GM20000 (cell line): ENCODE measurements at places on chromosomes 12 and 14.

GRCh38 chr12:121590476-121591143 lies 9.8 kb upstream of the KDM2B start:
- DNase-seq: peak; percentile 80

GRCh38 chr12:52189376-52190174 lies 2.2 kb downstream of the KRT80 start:
- no peak for DNase-seq

DNA sequence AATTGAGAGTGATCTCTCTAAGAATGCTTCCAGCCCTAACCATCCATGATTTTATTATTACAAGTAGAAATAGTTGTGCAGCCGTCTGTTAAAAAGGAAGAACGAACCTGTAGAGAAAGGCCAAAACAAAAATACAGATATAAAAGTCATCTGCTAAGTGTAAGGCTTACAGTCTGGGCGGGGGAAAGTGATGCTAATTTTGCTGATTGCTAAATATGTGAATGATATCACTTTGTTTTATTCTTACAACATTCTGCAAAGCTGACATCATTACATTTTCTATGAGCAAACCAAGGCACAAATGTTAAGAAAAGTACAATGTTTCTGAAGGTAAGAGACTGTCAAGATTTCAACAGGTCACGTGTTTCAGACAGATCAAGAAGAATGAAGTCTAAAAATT lies 101.5 kb upstream of the RAP1B start:
- DNase-seq: no peak

DNA sequence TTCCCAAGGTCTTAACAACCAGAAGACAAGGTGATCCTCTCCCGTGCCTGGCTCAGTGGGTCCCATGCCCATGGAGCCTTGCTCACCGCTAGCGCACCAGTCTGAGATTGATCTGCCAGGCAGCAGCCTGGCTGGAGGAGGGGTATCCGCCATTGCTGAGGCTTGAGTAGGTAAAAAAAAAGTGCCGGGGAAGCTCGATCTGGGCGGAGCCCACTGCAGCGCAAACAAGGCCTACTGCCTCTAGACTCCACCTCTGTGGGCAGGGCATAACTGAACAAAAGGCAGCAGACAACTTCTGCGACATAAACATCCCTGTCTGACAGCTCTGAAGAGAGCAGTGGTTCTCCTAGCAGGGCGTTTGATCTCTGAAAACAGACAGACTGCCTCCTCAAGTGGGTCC lies 104.0 kb downstream of the C14orf39 start:
- no peak for DNase-seq

DNA sequence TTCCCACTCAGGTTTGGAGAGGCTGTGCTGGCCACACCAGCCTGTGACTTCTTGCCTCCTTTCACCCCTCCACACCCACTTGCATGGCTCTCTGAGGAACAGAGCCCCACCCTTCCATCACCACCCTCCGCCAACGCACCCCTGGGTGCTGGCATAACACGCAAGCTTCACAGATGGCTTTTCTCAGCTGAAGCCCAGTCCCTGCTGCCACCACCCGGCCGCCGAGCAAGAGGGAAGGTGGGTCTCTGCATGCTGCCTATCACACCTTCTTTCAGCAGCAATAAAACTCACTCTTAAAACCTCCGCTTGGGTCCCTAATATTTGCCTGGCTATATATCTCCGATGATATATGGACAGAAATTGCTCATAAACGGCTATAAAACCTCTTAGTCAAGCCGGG lies 41.6 kb downstream of the SMUG1 start:
- no peak for DNase-seq

DNA sequence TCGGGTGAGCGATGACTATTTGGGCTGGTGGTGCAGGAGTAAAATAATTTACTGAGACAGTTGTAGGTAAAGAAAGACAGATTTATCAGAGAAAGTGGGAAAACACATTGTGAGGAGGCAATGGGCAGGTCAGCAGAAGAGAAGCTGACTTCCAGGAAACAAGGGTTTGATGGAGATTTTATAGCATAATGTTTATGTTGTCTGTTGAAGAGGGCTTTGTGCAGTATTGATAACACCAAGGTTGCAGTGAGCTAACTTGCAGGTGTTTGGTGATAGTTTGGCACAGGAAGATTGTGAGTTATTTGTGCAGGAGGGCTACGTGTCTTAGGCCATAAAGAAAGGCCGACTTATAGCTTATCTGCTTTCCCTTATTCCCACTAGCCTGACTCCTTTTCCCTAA lies 72.2 kb downstream of the DHRS2 start:
- DNase-seq: no peak

GRCh38 chr12:92070864-92071445 lies 74.7 kb downstream of the BTG1 start:
- DNase-seq: no peak

GRCh38 chr14:34593740-34594375 lies 36.1 kb downstream of the SNX6 start:
- no peak for DNase-seq

DNA sequence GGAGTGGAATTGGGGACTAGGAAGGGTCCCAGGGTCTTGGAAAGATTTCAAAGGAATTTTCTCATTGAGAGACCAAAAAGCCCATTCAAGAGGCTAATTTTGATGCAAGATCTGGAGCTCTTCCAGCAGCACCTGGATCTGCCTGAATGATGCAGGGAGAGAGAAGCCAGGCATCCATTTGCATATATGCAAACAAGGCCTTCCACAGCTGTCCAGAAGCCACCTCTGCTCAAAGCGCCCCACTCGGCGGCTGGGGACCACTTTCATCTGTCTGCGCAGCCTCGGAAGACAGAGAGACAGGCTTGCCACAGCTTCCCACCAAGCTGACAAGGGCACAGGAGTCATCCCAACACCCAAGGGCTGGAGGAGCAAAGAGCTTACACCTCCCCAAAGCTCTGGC lies 295.6 kb downstream of the DPF3 start:
- peak; percentile 41 for DNase-seq

GRCh38 chr12:101885912-101886561 lies 8.7 kb downstream of the DRAM1 start:
- no peak for DNase-seq

DNA sequence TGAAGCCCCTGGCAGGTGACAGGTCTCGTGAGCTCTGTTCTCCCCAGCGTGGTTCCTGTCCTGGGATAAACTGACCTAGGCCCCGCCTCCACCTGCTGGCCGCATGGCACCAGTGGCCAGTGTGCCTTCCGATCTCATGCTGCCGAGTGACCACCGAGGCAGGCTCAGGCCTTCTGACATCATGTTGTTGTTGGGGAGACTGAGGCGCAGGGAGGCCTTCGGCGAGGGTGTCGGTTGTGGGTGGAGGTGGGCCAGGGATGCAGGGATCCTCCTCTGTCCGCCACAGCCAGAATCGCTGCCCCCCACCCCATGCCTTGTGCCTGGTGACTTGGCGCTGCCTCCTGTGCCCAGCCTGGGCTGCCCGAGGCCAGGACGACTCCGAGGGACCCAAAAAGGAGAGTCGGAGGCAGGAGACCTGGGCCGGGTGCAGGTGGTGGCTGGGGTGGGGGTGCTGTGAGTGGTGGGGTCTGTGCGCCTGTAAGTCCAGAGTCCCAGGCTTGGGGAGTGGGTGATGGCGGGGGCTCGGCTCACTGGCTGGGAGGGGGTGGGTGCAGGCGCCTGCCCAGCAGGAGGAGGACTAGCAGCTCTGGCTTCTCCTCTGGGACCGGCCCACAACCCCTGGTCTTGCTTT lies 24.3 kb downstream of the ASPG start:
- no peak for DNase-seq

DNA sequence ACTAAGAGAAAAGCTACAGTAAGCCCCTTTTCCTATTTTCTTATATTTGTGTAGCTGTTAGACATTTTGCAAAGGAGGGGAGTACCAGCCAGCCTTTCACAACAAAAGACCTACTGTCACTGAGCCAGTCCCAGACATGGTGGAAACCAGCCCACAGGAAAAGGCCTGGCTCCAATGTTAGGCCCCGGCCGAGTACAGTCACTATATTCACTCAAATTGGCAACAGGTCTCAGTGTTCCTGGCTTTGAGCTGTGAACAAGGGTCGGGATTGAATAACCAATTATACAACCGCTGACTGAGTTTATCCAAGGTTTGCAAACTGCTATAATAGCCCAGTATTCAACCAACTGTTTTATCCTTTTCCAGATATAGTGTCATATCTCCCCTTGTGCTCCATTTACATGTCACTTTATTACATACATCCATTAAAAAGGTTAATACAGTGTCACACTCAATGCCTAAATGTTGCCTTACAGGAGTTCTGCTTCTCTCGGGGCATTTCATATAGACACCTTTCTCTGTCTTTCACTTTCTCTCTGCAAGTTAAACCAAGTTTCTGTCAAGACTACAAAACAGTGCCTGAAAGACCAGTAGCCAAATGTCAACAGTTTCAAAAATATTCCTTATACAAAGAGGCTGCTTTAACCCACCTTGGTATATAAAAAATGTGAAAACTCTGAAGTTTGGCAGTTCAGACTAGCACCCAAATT lies 178.1 kb downstream of the SOX5 start:
- DNase-seq: no peak

DNA sequence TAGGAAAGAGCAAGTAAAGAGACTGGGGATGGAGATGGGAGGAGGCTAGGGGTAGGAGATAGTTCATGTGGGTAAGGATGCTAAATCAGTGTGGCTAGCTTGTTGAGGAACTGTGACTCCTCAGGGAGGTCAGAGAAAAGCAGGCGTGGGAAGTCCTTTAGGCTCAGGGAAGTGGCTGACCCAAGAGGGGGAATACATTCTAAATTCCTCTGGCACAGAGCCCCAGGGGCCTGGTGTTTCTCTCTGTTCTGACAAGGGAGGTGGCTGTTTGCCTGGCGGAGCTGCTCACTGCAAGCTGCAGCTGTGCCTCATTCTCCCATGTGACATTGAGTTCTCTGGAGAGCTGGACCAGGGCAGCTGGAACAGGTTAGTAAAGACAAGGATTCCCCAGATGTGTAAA lies 152.2 kb upstream of the SLC38A2 start:
- no peak for DNase-seq

DNA sequence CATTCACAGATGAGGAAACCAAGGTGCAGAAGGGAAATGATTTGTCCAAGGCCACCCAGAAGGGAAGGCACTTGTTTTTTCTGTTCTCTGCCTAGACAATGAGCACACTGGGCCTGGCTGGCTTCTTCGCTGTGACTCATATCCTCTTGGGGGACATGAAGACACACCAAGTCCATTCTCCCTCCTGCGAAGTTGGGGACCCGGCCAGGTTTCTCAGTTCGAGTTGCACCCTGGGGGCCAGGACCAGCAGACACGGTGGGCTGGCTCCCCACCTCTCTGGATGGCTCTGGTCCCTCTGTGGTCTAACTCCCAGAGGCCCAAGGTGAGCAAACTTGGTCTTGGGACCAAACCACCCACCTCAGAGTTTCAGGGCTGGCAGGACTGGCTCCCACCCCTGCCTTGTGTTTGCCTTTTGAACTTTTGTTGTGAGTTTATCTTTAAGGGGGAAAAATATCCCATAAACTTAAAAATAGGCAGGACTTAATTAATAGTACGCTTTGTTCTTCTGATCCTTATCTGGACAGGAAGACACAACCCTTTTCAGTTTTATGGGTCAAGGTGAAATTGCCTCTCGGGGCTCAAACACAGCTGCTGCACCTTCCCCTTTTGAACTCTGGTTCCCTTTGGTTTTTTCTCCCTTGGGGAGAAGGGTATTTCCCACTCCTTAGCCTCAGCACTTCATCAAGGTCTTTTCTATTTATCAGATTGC lies 9.0 kb upstream of the MLEC start:
- peak; percentile 63 for DNase-seq

DNA sequence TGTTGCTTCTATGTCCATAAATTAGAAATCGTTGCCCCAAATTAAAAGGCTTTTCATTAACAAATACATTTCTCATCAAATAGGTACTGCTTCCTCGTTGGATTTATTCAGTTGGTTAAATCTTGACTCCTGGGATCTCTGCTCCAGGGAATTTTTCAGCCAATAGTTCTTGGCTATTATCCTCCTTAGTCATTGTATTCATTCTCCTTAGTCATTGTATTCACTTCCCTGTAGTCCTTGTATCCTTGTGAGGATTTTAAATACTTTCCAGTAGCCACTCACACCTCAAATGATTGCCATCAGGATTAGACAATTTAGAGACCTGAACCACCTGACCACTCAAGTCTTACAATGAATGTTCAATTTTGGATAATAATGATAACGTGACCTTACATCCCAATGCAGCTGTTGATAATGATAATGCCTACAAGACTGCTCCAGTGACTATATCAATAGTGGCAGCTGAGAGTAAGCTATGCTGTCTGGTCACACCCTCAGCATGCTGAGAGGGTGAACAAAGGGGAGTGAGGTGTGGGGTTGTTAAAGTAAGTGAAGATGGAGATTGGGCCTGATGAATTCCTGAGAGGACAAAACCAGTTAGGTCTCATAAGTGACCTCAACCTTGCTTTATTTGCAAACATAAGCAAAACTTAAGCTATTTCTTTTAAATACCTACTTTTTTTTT lies 193.7 kb upstream of the RTL1 start:
- DNase-seq: no peak

- DNase-seq: no peak
Observed at GRCh38 chr14:29388571-29388970, 539.1 kb downstream of the PRKD1 start.
